ENCODE measurements at places on chromosomes 16 and 17. TPM values are rescaled to one million over a fixed set of nuclear protein-coding genes. Genes with fewer than 3 reads are reported as not detected.

Gene CRHR1
- total RNA-seq, result not detected

Gene TP53TG3
- not detected for total RNA-seq

DNA sequence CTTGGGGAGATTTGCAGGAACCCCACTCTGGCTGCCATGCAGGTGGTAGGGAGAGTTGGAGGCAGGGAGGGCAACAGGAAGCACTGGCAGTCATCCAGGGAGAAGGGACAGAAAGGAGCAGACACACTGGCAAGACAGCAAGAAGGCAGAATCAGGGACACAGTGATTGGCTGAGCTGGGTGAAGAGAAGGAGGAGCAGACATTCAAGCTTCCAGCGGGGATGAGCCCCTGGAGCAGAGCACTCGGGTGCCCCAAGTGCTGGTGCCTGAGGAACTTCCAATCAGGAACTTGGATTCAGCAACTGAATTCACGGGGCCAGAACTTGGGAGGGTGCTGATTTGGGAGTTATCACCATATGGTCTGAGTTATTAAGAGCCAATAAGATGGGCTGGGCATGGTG is 6.3 kb upstream of the ITGA3 start:
- no peaks in the 10 kb centered on the region for H3K27me3 ChIP-seq
- H3K27ac ChIP-seq, result no peak overlapping the region
- H3K36me3 ChIP-seq, result no peaks in the 10 kb centered on the region
- H3K4me3 ChIP-seq, result no peak overlapping the region
- DNase-seq, result peak; percentile 62

DNA sequence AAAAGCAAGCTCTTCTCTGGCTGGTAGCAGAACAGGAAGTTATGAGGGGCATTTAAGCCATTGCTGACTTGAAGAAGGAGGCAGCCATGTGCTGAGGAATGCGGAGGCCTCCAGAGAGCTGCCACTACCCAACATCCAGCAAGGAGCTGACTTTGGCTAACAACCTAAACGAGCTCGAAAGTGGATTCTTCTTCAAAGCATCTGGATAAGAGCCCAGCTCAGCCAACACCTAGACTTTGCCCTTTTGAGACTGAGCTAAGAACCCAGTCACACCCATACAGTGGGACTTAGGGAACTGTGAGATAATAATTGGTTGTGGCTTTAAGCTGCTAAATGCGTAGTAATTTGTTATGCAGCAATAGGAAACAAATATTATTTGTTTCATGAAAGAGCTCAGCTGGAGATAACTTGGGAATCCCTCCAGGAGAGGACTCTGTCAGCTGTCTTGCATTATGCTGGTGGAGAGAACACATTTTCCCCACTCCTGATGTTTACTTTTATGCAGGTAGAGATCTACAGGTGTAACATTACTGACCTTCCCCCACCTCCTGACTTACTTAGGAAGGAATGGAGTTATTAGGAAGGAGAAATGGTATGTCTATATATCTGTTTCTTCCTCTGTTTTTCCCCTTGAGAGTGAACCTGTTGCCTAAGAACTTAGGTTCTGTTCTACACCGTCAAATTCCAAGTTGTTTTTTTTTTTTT is 52.7 kb upstream of the ZNF629 start:
- no peaks in the 10 kb centered on the region for H3K27me3 ChIP-seq
- no peak overlapping the region for H3K27ac ChIP-seq
- no peak for DNase-seq
- H3K36me3 ChIP-seq, result no peaks in the 10 kb centered on the region
- no peaks in the 10 kb centered on the region for H3K4me1 ChIP-seq
- no peak overlapping the region for H3K4me3 ChIP-seq
